ENCODE measurements at places on chromosomes 6 and 20. TPM values are rescaled to one million over a fixed set of nuclear protein-coding genes. Genes with fewer than 3 reads are reported as not detected.

DNA sequence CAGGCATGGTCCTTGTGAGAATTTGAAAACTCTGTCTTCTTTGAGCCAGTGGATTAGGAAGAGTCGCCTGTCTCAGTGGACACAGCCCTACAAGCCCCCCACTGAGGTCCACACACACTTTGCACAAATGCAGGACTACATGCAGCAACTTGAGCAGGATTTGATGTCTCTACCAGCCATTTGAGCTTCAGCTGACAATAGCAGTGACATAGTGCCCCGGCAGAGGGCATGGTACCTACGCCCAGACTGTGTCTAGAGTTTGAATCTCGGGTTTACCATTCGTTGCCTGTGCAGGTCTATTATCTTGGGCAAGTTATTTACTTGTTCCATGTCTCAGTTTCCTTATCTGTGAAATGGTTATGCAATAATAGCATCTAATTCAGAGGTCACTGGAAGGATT is 580.1 kb downstream of the TFAP2B start:
- no peak for DNase-seq

The CCND3 gene
- total RNA-seq, result 26.6 TPM

DNA sequence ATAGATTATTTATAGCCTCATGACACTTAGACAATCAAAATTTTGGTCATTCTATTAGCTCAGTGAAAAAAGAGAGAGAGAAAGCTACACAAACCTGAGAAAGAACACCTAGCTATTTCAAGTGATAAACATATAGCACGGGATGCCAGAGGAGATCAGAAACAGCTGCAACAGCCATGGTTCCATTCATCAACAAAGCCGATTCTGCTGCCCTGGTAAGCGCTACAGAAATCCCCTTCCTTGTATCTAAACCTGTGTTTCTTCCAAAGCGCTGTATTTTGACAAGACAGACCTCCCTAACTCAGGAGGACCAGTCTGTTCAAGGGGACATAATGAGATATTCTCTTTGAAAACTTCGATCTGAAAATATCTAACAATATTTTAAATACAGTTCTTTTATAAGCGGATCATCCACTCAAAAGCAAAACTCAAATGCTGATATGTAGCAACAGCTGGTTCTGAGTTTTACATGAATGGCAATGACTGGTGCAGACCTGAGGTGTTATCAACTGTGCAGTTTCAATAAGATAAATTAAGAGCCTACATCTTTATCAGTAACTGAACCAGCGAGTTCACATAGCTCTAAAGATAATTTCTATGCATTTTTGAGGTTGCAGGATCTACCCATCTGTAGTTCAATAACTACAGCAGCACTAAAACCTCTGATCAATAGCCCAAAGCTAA is 447.8 kb downstream of the FRK start:
- DNase-seq, result no peak

DNA sequence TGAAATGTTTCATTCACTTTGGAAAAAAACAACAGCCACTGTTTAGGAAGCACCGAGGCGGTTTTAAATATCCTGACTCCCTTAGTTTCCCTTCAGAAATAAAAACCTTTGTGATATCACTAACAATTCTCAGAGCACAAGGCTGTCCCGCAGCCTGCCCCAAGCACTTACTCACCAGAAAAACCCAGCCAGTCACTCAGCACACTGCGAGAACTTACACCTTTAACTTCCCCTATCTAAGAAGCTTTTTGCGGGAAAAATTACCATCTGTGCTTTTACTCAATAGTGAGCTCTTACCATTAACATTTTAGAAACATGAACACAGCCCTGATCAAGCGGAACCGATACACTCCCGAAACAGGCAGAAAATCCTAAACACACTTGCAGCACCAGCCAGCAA is 9.3 kb downstream of the ZBTB46 start:
- no peak for DNase-seq

The CPXM1 gene
- total RNA-seq, result 0.17 TPM

DNA sequence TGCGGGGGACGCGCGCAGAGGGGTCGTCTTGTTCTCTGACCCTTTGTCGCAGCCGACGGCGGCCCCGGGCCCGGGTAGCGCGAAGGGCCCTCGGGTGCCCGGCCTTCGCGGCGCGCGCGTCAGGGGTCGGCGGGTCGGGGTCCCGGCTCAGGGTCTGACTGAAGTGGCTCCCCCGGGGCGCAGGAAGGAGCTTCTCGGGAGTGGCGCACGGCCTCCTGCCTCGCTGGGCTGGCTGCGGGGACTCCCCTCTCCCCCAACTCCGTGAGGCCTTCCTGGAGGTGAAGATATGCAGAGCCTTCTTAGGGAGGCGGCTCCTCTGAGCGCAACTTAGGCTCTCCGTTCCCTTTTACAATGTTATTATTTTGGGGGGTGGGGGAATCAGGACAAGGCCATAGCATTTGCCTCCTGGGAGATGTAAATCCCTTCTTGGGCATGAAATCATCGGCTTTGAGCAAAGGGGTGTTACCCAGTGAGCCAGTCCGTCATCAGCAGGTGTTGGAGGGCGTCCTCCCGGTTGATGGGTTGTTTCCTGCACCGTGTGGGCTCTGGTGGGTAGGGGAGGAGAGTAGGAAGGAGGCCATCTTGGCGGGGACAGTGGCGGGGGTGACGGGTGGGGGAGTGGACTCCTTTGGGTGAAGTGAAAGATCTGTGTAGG is 523 bp downstream of the CDS2 start:
- DNase-seq, result no peak

GRCh38 chr6:162907876-162908481 is 180.2 kb downstream of the PACRG start:
- peak; percentile 35 for DNase-seq

Measured in HCT116 (cell line).